Nasal cavity respiratory epithelium epithelial cell of viscerocranial mucosa (primary cell): ENCODE measurements at places on chromosomes 5 and 9. TPM values are rescaled to one million over a fixed set of nuclear protein-coding genes. Genes with fewer than 3 reads are reported as not detected.

The SPDL1 gene
- 8.5 and 14.0 TPM in 2 replicates for total RNA-seq

The PCDHB12 gene
- total RNA-seq: under 0.01 and 0.28 TPM in 2 replicates

The SYNPO gene
- total RNA-seq: 1.4 and 18.1 TPM in 2 replicates

The ADGRV1 gene
- 1.5 and 3.1 TPM in 2 replicates for total RNA-seq

The ETF1 gene
- total RNA-seq: 211 and 273 TPM in 2 replicates

The CDH18 gene
- under 0.01 TPM in 1 of 2 replicates, not detected in the other for total RNA-seq

The MAP1B gene
- 15.4 and 21.9 TPM in 2 replicates for total RNA-seq

The SPATA31E1 gene
- not detected in 2 replicates for total RNA-seq

The C9orf50 gene
- not detected in 2 replicates for total RNA-seq

The ALAD gene
- 2.4 and 12.2 TPM in 2 replicates for total RNA-seq

The SV2C gene
- under 0.01 TPM in 2 replicates for total RNA-seq

The BRINP1 gene
- total RNA-seq: 0.34 and 14.4 TPM in 2 replicates

The OGN gene
- not detected in 2 replicates for total RNA-seq

The BARHL1 gene
- not detected in 2 replicates for total RNA-seq

The JAKMIP2 gene
- not detected in 2 replicates for total RNA-seq

The TLX3 gene
- not detected in 2 replicates for total RNA-seq

The SPINK7 gene
- total RNA-seq: 1.9 and 37.3 TPM in 2 replicates
